ENCODE measurements at places on chromosomes 5 and 9.

- DNase-seq = no peak
Observed at GRCh38 chr9:91037511-91038482, 236.2 kb downstream of the SYK start.

DNA sequence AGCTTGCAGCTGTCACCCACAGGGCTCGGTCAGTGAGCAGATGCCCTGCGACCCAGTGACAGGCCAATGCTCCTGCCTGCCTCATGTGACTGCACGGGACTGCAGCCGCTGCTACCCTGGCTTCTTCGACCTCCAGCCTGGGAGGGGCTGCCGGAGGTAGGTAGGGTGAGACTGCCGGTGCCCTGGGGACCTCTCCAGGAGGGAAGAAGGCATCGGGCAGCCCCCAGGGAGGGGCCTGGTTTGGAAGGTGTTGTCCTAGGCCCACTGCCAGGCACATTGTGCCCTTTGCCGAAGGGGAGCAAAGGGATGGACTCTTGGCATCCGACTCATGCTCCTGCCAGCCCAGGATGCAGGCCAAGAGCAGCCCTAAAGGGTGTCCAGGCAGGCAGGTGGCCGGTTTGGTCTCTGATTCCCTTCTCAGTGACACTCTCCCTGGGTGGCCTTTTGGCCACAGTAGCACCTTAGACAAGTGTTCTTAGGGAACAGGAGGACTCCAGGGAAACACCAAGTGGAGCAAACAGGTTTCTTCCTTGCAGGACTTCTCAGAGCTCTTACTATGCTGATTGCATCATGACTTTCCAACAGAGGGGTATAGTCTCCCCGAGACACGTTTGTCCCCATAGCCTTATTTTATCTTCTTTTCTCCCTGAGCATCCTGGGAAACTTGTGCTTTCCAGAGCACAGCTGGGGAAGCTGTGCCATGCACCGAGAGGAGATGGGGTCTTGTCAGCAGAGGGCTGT lies 28.1 kb upstream of the AIF1L start:
- no peak for DNase-seq

DNA sequence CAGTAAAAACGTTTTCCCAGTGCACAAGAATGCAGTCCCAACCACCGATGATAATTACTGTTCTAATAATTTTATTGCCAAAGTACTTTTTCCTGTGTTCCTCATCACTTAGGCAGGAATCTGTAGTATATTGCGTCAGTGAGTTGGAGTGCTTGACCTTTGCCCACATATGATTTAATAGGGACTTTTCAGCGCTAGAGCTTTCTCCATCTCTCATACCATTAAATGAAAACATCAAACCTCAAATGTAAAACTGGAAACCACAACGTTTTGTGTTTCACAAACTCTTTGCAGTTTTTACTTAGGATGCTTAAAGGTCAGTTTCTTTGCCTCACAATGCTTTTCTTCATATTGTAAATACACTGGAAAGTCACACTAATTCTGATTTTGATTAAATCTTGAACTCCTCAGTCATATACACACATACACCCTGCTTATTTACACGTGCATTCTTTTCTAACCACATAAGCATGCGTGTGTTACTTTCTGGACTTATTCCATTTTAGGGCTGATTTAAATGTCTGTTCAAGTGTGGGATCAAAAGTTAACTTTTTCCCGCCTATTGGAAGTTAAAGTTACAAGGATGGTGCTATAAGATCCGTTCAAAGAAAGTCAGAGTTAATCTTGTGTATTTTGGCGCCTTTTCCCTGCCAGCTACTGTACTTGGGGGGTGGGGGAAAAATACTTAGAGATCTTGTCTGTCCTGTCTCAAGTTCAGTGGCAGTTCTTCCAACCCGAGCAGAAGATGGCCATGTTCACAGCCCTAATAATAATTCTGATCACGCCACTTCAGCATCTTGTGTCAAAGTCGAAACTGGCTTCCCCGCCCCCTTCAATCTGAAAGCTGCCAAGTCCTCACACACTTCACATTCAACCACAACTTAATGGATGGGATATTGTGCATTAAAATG lies 6.6 kb upstream of the NFIB start:
- DNase-seq = no peak

DNA sequence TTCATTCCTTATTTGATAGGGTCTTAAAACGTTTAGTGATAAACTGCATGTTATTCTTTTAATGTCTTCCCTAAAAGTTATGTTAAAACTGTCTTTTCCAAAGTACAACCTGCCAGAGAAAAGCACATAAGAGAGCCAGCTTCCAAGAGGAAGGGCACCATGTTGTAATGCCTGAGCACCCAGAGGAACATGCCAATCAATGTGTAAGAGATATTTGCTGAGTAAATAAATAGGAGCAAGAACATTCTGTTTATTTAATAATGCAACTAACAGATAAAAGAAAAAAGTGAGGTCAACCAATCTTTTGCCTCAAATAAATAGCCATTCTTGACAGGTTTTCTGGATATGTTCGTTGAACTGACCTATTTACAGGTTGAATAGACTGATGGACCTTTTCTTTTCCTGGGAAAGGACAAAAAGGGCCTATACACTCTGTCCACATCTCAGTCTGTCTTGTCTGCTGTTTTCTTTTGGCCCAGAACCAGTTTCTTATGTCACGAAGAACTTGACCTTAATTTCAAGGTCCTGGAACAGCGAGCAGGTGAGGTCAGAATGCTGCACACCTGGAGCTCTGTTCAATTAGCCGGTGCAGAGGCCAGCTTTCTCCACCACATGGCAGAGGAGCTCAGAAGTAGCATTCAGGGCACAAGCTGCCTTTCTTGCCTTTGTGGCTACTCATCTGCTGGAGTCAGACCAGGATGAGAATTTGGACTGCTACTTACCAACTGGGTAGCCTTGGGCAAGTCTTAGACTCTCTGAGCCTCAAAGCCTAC lies 77.7 kb downstream of the PLCXD3 start:
- DNase-seq = no peak

DNA sequence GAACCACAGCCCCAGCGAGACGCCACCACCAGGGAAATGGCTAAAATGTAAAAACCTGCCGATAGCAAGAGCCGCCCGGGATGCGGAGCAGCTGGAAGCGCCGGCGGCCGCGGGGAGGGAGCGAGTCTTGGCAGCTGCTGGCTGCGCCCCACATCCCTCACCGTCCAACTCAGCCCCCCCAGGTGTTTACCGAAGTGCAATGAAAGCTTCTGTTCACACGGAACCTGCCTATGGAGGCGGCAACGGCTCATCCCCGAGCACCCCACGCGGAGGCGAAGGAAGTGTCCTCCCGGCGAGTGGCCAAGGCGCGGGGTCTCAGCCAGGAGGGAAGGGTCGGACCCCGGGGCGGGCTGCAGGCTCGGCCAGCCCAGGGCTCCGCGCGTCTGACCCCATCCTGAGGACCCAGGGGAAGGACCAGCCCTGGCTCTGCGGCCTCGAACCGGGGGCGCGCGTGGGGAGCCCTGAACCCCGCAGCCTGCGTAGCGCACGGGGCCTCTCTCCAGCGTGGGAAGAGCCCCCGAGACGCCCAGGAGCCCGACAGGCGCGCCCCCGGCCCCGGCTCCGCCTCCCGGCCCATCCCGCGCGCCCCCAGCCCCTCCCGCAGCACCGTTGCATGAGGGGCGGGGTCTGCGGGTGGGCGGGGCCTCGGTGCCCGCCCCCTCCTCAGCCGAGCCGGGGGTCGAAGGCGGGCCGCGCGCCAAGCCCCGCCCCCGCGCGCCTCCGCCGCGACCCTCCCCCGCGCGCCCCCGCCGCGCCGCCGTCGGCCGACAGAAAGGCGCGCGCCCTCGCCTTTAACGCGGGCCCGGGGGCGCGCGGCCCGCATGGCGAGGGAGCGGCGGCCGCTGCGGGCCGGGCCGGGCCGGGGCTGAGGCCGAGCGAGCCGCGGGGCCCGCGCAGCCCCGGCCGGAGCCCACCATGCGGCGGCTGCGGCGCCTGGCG lies at the start of gene DIPK1B:
TSS of gene DIPK1B (plus strand) at position 822 of the 939 bp plus-strand sequence. CDS start at position 916, 94 bp downstream.
- no peak for DNase-seq

DNA sequence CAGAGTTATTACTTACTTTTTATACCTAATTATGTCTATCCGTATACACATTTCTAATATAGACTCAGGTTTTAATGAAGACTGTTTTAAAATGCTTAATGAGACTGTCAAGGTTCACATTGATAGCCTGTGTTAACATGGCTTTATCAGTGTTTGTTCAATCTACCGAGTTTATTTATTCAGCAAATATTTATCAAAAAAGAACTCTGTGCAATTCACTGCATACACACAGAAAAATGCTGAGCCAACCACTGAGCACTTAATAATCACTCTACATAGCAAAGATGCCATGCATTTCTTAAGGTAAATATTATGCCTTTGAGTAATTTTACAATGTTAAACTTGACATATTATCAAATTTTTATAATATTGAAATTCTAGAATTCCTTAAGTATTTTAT lies 428.2 kb downstream of the ANXA1 start:
- DNase-seq = no peak

GRCh38 chr5:115549154-115549553 lies 4.6 kb upstream of the FEM1C start:
- DNase-seq = no peak

- no peak for DNase-seq
Observed at GRCh38 chr5:72005671-72006070, 101.6 kb upstream of the MAP1B start.

GRCh38 chr5:149118463-149118862 lies 22.8 kb upstream of the ABLIM3 start:
- no peak for DNase-seq

GRCh38 chr5:95743232-95743631 lies 12.1 kb downstream of the RHOBTB3 start:
- DNase-seq = no peak

DNA sequence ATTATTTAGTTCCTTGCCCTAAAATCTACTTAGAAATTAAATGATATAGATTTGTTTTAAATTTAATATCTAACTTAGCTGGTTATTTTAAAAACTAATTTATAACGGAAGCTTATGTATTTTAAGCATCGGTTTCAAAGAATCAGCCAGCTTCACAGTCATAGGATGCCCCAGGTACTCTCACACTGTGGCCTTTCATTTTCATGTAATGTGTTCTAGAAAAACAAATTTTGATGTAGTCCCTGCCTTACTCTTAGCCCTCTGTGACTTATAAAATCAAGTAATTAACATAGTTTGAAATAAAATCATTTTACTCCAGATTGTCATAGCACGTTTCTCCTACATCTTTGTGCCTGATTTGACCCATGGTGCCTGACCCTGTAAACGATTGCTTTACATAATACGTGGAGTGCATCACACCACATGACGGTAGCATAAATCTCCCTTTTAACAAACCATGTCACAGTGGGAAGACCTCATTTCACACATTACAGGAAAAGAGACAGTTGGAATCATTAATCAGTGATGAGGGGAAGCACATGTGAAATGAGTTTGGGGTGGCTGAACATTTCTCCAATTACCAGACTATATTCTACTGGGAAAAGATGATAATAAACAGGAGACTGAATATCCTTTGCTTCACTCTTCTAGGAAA lies 731.5 kb upstream of the CDH9 start:
- no peak for DNase-seq

DNA sequence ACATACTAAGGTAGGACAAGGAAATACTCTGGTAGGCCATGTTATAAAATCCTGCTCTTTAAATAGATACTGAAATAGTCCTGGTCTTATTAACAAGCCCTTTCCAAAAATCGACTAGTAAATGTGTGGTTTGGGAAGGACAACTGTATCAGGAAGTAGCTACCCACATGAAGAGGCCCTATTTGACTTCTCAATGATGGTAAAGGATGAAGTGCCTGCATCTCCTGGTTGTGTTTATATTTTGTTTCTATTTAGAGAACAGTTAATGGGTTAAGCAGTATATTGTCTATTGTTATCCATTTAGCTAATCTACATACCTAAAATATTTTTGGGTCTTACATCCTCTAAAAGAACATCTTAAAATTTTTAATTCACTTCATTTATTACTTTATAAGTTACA lies 12.5 kb downstream of the GDF9 start:
- no peak for DNase-seq

- DNase-seq = peak; percentile 11
Observed at GRCh38 chr5:134555890-134556311, 30.4 kb downstream of the JADE2 start.

DNA sequence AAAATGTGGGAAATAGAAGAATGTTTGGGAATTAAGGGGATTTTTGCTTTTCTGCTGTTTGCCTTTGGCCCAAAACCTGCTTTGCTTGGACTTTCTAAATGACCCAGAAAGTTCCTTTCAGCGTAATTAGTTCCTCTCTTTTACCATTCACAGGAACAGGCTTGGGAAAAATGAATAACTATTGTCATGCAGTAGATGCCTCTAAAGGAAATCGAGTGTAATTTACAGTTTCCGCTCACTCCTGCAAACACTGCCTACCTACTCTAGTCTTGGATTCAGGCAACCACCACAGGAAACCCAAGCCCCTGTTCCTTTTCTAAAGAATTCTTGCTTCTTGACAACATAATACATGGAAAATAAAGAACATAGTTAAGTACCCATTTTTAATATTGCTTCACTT lies 25.0 kb downstream of the TTC23L start:
- DNase-seq = no peak

DNA sequence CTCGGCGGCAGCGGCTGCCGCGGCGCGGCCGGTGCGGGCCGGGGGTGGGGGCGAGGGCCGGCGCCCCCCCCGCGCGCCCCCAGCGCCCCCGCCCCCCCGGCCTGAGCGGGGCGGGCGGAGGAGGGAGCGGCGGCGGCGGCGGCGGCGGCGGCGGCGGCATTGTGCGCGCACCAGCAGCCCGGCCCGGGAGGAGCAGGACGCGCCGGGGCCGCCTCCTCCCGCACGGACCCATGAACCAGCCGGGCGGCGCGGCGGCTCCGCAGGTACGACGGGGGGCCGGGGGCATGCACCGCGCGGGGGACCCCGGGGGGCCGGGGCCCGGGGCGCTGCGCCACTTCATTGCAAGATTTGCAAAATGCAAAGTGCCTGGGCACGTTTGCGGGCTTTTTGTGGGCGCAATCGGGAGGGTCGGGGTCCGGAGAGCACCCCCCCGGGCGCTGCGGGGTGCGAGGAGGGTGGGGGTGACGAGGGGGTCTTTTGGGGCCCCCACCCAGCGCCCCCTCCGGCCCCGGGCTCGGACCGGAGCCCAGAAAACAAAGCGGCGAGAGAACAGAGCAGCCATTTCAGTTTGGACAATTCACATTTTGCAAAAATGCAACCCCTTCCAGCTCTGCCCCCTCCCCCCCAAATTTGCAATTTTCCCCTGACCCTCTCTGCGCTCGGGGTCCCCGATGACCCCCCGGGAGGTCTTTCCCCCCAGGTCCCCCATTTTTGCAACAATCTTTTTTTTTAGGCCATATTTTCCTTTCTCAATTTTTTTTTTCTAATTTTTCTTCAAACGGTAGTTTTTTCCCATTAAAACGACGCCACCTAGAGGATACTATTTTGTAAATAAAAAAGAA lies at the start of gene ZNF618:
TSS of gene ZNF618 (plus strand) at position 159 of the 842 bp plus-strand sequence. CDS start at position 231, 72 bp downstream.
- no peak for DNase-seq

- DNase-seq = no peak
Observed at GRCh38 chr9:87529671-87530070, 32.0 kb downstream of the DAPK1 start.

DNA sequence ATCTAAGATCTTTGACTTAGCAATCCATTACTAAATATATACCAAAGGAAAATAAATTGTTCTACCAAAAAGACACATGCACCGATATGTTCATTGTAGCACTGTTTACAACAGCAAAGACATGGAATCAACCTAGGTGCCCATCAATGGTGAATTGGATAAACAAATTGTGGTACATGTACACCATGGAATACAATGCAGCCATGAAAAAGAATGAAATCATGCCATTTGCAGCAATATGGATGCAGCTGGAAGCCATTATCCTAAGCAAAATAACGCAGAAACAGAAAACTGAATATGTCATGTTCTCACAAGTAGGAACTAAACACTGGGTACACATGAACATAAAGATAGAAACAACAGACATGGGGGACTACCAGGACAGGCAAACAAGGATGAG lies 589.5 kb downstream of the IRX1 start:
- no peak for DNase-seq

GRCh38 chr9:137482094-137482781 lies 23.1 kb upstream of the NSMF start:
- DNase-seq = peak; percentile 21

Measured in midbrain (tissue), 1 donor.